DMS153 (cell line): ENCODE measurements at places on chromosomes 2 and 18.

GRCh38 chr18:717003-717402 lies 4.6 kb upstream of the ENOSF1 start:
- DNase-seq = no peak

GRCh38 chr2:41078341-41078740 lies 626.5 kb upstream of the SLC8A1 start:
- no peak for DNase-seq

GRCh38 chr2:95389245-95390119 lies 13.0 kb upstream of the FAHD2A start:
- DNase-seq = no peak

DNA sequence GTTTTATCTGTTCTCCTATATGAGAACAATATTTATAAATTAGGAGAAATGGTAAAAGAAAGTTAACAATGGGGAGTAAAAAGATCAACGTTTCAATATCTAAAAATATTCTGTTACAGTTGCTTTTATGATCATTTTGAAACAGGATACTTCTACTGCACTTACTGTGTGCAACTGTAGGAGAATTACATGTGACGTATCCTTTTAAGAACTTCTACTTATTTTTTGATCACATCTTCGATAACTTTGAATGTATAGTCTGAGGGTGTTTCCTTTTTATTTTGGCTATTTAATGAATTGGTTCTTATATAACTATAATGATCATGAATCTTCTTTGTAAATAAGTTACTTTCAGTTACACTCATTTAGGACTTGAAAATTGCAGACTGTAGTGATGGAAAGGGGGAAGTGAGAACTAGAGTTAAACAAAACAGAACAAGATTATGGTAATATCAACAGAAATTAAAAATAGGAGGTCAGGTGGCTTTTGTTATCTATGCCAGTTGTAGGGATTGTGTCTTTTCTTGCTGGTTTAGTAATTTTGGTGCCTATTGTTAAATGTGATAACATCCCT lies 109.9 kb downstream of the MSTN start:
- no peak for DNase-seq

DNA sequence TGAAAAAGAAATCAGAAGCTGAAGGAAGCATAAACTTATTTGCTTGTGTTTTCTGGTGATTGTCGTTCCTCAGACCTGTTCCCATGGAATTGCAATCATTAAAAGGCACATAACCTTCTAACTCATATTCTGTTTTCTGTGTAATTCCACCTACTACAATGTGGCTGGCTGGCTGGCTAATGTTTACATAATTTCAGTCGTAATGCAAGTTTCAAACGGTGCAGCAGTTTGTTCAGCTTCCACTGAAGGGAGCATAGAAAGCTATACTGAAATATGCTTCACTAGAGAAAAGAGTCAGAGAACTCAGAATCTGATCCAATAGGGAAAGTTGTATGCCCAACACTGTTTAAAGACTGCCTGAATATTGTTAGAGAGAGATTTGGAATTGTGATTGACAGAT lies 27.1 kb upstream of the SCN7A start:
- no peak for DNase-seq
